Activated naive CD4-positive, alpha-beta T cell treated with anti-CD3 and anti-CD28 coated beads, Interleukin-2, amount 10 ng/mL, durations not matched to agents 7 days and 5 days (primary cell): ENCODE measurements at places on chromosomes 2 and 18.

DNA sequence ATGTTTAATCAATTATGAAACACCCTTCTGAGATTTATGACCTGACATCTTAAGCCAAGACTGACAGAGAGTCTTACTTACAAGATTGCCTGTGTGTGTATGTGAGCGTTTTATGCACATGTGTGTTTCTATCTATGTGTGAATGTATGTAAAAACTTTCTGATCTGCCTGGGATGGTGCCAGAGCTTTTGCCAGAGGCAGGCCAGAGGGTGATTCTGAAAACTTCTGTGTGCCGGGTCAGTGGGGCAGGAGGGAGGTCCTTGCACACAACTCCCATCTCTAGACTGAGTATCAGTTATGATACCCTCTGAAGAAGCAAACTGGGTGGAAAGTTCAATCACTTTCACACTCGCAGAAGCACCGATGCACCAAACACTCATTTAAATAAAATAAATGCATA is 335.0 kb upstream of the NT5C1B start:
- no peak for DNase-seq

GRCh38 chr2:8270699-8271098 is 411.2 kb upstream of the ID2 start:
- DNase-seq = no peak

- DNase-seq = no peak
These were observed 394.7 kb downstream of the FBXO15 start for GRCh38 chr18:73752965-73753364.

DNA sequence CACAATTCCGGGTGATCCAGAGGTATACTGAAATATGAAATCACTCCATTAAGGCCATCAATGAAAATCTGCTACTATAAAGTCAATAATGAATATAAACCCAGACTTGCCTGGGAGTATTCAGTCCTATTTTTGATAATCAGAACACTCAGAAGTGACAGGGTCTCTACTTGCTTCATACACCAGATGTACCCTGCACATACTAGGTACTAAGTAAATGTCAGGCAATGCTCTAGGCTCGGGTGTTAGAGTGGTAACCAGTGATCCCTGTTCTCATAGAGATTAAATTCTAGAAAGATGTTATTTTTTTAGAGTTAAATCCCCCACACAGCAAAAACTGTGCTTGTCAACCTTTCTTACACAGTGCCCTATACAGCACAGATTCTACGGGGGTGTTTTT is 12.3 kb downstream of the STAT1 start:
- no peak for DNase-seq

- DNase-seq = no peak
These were observed 24.3 kb downstream of the ASAP2 start for GRCh38 chr2:9230881-9231280.

- DNase-seq = no peak
These were observed 31.2 kb downstream of the MARCHF4 start for GRCh38 chr2:216341121-216341520.

- DNase-seq = no peak
These were observed 694.5 kb downstream of the ADCYAP1 start for GRCh38 chr18:1599196-1599595.

- no peak for DNase-seq
These were observed 203.9 kb downstream of the SMAD2 start for GRCh38 chr18:47726550-47726949.

DNA sequence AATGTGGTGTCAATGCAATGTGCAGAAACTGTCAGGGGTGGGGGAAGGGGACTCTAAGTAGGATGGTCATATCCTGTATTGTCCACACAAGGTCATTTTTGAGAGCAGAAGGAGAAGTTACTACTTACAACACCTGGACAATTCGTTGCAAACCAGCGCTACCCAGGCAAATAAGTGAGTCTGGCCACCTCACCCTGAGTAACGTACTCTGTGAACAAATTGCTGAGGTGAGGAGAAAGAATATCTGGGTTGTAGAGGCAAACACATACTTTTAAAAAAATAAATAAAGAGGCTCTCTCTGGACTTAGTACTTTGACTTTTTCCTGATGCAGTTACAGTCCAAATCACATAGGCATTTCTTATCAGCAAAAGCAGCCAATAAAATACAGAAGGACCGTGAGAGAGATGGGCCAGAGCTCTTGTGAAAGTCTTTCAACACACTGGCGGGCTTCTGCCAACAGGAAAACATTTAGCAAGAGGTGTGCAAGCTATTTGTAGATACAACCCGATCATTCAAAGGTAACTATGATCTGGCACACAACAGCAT is 268.2 kb upstream of the ID2 start:
- DNase-seq = no peak

DNA sequence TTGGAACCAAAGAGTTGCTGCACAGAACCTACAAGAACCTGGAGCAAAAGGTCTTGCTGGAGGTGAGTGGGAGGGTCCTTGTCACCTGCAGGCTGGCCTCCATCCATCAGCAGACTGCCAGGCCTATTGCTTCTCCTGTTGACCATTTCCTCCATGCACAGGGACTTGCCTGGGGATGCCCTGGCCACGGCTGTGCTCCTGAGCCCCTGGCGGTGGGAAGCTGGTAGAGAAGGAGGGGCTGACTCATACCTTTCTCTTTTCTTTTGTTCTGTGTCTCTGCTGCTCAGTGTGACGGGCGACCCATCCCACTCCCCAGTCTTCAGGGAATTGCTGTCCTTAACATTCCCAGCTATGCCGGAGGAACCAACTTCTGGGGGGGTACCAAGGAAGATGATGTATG is 102.6 kb downstream of the DGKD start:
- DNase-seq = no peak

GRCh38 chr2:168835969-168836368 is 33.5 kb downstream of the NOSTRIN start:
- DNase-seq = no peak

- DNase-seq = no peak
These were observed 176.7 kb upstream of the TPO start for GRCh38 chr2:1236606-1237005.

DNA sequence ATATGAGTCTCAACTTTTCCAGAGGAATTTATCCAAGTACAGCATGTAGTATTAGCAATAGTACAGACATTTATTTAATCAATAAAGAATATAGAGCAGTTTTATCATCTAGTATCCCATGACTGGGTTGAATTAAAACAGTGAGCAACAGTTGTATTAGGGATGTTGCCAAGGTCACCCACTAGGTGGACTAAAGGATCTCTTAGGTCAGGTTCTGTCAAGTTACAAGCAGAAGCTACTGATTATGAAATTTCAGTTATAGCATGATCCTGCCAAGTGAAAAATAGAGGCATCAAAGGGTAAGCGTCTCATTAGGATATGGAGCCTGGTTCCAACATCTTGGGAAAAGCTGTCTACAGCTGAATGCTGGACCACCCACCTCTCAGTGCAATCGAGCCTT is 52.1 kb upstream of the LAPTM4A start:
- no peak for DNase-seq

DNA sequence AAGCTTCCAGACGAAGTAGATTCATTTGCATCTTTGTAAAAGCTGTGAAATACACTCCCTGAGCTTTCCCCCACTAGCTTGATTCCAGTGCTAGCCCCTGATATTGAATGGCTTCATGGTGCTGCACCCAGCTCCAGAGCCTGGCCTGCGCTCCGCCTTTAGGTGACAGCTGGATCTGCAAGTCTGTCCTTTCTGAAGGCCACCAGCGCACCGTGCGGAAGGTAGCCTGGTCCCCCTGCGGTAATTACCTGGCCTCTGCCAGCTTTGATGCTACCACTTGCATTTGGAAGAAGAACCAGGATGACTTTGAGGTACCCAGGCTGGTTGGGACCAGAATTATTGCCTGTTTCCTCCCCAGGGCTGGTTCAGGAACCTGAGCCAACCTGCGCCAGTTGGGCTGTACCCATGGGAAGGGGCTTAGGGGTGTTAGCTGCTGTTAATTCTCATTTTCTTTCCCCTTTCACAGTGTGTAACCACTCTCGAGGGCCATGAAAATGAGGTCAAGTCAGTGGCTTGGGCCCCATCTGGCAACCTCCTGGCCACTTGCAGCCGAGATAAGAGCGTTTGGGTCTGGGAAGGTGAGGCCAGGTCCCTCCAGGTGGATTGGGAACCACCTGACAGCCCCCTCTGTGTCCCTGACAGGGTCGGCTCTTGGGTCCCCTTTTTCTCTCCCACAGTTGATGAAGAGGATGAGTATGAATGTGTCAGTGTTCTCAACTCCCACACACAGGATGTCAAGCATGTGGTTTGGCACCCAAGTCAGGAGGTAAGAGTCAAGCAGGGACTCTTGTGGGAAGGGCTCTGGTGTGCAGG is 1.3 kb downstream of the CIAO1 start:
- peak; percentile 72 for DNase-seq

GRCh38 chr2:25482341-25482740 is 140.6 kb upstream of the DNMT3A start:
- DNase-seq = no peak

GRCh38 chr2:3487432-3487831 is 31.9 kb downstream of the ADI1 start:
- DNase-seq = no peak

GRCh38 chr2:61670591-61671501 is 132.7 kb upstream of the XPO1 start:
- DNase-seq = peak; percentile 35
